ENCODE measurements at places on chromosomes 7 and 10.

DNA sequence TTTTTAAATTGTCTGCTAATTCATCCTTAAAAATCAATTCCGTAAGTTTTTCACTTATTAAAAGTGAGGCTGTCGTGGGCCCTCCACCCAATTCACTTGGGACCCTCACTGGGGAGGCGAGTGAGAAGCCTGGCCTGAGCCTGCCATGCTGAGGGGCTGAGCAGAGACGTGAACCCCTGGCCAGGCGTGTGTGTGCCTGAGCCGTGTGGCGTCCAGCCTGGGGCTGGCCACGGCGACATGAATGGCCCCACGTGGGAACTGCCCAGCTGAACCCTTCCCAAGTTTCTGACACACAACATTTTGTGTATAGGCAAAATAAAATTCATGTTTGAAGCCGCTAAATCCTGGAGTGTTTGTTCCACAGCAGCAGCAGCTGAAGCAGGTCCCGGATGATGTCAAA lies 13.0 kb upstream of the VIPR2 start:
- no peak for DNase-seq

- no peak for DNase-seq
Measured at GRCh38 chr10:11517150-11517549, 94.3 kb downstream of the USP6NL start.

DNA sequence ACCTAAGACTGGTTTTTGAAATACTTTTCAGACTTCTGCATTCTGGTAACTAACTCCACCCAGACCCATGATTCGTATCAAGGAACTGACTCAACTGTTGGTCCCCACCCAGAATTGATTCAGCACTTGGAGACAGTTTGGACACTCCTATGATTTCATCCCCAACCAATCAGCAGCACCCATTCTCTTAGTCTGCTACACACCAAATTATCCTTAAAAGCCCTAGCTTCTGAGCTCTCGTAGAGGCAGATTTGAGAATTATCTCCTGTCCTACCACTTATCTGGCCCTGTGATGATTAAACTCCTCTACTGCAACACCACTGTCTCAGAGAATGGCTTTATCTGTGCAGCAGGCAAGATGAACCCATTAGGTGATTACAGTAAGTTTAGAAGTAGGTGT lies 7.7 kb upstream of the GSTO1 start:
- DNase-seq = no peak

DNA sequence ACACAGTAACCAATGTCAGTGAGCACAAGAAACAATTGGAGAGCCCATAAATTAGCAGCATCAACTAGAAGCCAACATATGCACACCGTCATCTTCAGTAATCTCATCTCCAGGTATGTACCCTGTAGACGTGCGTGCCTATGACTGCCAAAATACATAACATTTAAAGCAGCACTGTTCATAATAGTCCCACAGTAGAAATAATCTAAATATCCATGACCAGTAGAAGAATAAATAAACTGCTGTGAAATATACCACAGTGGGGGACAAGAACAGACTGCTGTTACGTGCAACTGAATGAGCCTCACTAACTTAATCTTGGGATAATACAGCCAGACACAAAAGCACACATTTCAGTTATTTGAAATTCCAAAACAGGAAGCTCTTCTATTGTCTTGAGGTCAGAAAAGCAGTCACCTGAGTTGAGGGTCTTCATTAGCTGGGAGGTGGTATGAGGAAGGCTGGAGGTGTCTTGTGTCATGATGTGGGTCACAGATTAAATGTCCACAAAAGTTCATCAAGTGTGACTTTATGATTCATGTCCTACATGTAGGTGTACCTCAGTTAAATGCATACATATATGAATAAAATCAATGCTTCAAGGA lies 454.2 kb upstream of the AKR1E2 start:
- DNase-seq = no peak

DNA sequence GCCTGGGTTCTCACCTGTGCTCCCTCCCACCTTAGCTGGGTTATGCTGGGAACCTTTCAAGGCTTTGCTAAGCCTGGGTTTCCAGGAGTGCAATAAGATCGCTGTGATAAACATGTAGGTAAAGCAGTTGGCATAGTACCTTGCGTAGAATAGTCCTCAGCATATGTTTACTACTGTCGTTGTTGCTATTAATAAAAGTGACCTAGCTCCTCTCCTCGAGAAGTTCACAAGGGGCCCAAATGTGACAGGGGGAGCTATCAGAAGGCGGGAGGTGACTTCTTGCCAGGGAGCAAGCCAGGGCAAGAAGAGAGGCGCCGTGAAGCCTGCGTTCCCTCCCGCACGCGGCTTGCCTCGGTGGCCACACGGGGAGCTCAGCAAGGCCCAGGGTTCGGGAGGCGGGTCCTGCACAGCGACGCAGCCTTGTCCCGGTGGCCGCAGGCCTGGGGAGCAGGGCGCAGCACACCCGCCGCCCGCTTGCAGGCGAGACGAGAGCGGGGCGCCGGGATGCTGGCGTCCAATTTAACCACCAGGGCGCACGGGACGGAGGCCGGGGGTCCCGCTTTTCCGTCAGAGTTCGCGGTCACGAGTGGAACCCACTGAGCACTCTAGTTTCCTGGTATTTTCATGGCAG lies 106.2 kb downstream of the SNX10 start:
- no peak for DNase-seq

DNA sequence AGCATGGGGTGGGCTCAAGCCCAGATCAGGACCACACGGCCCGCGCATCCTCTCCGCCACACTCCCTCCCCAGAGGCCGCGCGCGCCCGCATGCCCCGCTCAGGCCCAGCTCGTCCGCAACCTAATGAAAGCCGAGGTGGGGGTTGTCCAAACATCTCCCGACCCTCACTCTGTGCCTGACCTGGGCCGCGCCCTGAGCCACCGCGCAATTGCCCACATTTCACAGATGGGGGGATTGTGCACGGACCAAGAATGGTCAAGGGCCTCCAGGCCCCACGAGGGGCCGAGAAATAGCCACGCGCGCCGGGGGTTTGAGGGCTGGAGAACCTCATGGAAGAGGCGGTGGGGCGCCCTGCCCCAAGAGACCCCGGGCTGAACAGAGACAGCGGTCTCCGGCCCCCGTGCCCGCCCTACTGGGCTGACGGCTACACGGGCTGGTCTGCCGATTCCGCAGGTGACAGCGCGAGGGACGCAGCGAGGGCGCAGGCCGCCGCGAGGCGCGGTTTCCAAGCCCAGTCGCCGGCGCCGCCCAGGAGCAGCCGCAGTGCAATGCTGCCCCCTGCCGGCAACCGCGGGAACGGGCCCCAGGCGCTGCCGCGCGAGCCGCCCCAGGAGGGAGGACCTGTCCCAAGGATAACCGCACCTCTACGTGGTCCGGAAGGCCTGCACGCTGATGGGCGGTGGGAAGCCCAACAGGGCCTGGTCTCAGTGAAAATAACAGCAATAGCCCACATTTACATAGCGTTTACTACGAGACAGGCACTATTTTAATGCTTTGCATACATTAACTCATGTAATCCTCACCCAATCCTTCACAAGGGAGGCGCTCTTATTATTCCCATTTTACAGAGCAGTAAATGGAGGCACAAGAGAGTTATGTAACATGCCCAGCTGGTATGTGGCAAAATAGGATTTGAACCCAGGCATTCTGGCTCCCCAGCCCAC lies 10.5 kb upstream of the GRID1 start:
- DNase-seq = peak; percentile 74

- DNase-seq = peak; percentile 41
Measured at GRCh38 chr10:94279835-94280709, 82.7 kb downstream of the NOC3L start.

DNA sequence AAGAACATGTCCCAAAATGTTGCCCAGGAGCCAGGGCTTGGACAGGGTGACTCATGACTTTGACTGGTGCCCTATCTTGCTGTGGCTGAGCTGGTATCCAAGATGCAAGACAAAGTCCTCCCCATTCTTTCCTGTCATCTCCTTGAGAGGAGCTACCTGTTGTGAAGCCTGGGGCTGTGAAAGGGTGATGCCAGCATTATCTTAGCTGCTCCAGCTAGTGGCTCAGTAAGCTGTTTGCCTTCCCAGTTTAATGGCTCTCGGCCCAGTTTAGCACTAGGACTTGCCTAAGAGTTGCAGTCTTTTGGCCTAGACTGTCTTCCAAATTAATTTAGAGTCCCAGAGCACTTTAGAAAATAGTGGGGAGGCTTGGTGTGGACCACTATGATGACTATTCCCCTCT lies 424.3 kb upstream of the NRG3 start:
- no peak for DNase-seq

All from stimulated activated CD4-positive, alpha-beta T cell treated with anti-CD3 and anti-CD28 coated beads, TNF-alpha, amount 100 ng/mL, for 48 hours (primary cell).